ENCODE measurements at places on chromosomes 7 and 10.

- no peak for DNase-seq
These were observed 37.3 kb downstream of the KIF20B start for GRCh38 chr10:89738551-89739209.

- DNase-seq: no peak
These were observed 26.9 kb downstream of the TMEM168 start for GRCh38 chr7:112763298-112763697.

DNA sequence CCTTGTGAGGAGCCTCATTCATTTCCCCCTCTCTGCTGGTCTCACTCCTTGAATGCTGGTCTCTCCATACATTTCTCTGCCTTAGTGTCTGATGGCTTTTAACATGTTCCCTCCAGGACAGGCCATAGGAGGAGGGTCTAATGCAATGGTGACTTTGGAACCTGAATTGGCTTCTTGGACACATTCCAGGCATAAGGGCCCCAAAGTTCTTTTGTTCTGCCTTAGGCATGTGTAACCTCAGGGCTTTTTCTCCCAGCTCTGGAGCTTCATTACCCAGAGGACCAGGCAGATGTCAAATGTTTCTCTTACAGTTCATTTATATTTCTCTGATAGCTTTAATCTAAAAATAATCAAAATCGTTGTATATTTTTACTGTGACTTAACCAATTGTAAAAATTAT, 162.6 kb downstream of the SDK1 start:
- no peak for DNase-seq

GRCh38 chr10:118635674-118636402, 40.4 kb upstream of the PRLHR start:
- no peak for DNase-seq

GRCh38 chr10:79056736-79057391, 11.9 kb upstream of the ZMIZ1 start:
- DNase-seq: no peak

DNA sequence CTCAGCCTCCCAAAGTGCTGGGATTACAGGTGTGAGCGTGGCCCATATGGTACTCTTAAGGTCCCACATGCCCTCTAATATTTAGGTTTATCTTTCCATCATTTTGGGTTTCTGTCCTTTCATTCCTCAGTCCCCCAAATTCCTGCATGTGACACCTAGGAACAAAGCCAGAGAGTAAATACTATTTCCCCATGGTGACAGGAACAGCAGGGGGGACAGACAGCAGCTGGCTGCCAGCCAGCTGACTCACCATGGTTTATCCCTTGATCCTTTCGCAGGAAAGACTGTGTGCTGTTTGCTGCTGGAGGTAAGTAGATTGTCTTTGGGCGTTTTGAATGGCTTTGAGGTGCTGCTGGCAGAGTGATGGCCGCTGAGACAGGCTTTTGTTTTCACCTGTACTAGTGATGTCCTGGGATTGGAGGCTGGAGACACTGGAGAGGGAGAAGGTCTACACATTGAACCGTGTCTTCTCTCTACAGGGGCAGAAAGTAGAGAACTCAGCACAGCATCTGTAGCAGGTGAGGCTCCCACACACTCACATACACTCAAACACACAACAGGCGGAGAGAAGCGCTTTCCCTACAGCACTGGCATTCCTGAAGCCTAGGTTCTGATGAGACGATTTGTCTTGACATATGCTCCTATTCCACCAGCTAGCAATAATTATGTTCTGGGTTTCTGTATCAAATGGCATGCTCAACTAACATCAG, 83.7 kb upstream of the EFCAB10 start:
- DNase-seq: no peak

Data from stimulated activated CD8-positive, alpha-beta memory T cell treated with anti-CD3 and anti-CD28 coated beads, Interleukin-7, amount 100 ng/mL, for 4 hours (primary cell).